ENCODE measurements at places on chromosomes 2 and 18.

- no peak for DNase-seq
Observed at GRCh38 chr2:696463-696862, 19.3 kb upstream of the TMEM18 start.

DNA sequence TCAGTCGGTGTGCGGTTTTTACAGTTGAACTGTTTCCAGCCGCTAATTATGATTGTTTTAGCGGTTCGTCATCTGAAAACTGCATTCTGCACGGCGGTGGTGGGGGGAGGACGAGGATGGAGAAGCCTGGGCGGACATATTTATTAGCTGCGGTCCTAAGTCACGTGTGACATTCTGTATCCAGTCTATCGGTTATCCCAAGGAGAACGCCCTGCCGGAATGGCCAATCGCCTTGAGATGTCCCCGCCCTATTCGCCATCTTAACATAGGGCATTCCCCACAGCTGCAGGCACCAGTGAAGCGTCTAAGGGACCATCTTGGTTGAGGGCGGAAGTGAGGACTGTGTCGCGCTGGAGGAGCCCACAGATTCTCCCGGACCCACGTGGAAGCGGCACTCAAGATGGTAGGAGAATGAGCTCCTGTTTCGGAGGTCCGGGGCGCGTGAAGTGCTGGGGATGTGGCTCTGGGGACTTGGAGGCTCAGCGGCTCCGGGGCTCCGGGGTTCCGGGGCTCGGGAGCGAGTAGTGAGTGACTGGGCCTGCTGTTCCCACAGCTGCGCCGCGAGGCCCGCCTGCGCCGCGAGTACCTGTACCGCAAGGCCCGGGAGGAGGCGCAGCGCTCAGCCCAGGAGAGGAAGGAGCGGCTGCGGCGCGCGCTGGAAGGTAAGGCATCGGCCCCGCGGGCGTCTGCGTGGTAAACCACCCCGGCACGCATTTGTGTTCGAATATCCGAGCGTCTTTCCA, at the start of gene IMP4:
Gene IMP4, plus strand, starts transcription at position 365 of the 743 bp plus-strand sequence. Its CDS starts 36 bp downstream, at position 401.
- peak; percentile 99 for DNase-seq

DNA sequence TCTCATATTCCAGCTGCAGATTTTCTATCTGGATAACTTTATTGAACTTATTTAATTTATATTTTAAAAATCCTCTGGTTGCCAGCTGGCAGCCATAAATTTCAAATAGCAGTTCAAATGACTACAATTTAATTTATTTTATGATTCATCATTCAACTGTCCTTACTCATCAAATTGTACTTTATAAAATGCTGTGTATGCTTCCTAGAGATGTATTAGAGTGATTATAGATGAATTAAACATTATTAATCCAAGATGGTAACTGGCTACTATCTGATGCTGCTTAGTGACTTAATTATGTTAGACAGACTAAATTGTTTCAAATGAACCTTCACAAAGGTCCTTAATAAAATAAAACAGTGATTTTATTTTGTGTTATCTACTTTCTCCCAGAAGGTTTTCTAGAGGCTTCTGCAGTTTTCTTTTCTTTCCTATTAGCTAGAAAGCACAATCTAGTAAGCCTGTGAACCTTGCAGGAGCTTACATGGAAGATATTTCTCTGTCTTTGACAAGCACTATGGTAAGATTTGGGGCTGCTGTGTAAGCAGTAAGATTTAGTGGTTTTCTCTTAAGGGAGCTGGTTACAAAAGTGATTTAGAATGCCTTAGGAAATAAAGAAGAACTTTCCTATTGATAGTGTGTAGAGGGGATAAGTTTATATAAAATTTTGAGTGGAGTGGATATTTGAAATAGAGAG, 322.3 kb downstream of the FSIP2 start:
- DNase-seq, result peak; percentile 35

DNA sequence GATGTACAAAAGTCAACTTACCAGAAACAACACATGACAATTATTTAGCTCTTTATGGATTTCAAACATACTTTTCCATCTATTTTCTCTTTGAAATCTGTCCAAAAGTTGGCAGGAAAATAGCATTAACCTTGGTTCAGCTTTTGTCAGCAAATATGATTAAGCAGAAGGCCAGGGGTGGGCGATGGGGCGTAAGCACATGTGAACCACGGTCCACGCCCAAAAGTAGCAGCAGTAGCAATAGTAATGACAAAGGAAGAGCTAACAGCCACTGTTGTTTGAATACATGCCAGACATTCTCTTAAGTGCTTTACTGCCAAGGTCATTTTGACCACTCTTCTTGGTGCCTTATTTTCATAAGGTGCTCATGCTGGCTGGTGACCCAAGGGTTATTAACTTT, 73.5 kb downstream of the ANTXR1 start:
- DNase-seq, result peak; percentile 29

- DNase-seq, result no peak
Observed at GRCh38 chr2:96359310-96359709, 23.7 kb downstream of the NCAPH start.

GRCh38 chr2:149167001-149167780, 128.7 kb downstream of the LYPD6B start:
- DNase-seq, result peak; percentile 60

DNA sequence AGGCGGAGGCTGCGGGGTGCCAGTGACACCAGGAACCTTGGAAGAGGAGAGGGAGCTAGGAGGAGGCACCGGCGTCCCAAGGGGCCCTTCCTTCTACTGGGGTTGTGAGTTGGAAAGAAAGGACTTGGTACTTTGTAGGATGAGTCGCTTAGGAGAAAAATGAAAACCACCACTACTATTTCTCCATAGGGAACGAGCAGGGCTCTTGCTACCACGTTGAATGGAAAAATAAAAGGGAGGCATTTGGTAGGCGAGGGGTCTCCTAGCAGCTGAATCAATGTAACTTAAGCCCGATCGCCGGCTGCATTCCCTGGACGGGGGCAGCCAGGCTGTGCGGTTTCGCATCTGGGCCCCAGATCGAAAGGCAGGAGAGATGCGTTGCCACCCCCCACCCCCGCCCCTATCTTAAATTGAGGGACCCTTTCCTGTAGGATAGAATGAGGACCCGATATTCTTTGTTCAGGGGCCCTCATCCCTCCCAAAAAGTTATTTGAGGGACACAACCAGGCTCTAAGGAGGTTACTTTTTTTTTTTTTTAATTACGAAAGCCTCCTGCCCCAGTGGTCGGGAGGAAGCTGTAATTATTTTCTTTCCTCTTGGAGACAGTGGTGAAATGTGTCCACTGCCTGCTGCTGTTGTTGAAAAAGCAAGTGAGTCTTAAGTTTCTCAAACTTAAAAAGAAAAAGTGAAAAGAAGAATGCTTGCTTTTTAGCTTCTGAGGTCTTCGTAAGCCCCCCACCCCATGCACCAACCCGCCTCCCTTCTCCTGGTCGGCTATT, 1.3 kb downstream of the IGFBP2 start:
- DNase-seq, result no peak
